OCI-LY7 (cell line): ENCODE measurements at places on chromosomes 13 and 19.

GRCh38 chr13:30805603-30806011, 70.3 kb downstream of the ALOX5AP start:
- DNase-seq: no peak

DNA sequence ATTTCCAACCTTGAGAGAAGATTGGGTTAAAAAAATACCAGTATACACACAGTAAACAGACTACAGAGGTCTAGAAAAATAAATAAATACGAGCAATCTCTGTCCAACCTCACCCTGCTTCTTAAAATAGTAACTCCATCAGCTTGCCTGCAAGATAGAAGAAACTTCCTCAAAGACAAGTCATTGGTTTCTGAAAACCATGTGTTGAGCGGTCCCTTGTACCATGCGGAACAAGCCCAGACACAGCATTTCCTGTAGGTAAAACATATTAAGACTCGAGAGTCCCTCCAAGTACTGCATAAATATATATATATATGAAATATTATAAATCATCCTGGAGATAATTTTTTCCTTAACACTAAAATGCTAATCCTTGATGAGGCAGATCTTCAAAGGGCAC, 157.4 kb downstream of the MZT1 start:
- no peak for DNase-seq

DNA sequence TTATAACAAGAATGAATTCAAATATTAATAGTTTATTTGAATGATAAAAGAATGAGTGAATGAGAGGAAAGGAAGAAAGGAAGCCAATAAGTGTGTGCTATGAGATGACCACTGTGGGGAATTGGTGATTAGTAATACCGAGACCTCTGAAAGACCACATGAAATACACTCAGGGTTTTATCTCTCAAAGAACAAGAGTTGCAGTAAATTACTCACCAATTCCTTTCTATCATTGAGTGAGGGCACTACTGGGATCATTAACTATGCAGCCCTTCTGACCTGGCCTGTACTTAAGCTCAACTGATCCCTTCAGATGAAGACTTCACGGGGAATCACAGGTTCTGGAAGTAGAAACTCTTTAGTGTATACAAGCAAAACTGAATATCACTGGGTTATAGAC, 1636.1 kb downstream of the SLITRK5 start:
- no peak for DNase-seq

GRCh38 chr19:29745253-29745652, 30.2 kb upstream of the C19orf12 start:
- DNase-seq: no peak

DNA sequence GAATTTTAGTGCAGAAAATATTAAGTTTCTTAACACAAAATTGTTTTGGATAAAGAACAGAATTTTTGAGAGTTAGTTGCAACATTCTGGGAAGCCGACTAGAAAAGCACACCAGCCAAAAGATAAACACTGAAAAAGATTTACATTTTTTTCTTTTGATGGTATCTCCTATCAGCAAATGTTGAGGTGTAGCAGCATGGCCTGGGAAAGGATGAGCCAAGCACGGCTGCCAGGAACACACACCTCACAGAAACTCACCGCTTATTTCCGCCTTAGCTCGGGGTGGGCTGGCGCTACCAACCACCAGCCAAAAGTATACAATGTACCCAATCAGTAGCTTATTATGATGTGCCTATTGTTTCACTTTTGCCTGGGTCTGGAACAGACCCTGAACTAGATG, 134.7 kb downstream of the MIPEP start:
- DNase-seq: no peak

DNA sequence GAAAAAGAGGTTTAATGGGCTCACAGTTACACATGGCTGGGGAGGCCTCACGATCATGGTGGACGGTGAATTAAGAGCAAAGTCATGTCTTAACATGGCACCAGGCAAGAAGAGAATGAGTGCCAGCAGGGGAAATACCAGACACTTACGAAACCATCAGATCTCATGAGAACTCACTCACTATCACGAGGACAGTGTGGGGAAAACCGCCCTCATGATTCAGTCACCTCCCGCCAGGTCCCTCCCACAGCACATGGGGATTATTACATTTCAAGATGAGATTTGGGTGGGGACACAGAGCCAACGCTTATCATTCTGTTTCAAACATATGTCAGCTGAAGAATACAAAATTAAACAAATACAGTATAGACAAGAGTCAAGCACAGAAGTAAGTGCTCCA, 165.1 kb downstream of the PCCA start:
- DNase-seq: no peak

GRCh38 chr13:102289606-102290005, 112.2 kb downstream of the FGF14 start:
- DNase-seq: no peak

DNA sequence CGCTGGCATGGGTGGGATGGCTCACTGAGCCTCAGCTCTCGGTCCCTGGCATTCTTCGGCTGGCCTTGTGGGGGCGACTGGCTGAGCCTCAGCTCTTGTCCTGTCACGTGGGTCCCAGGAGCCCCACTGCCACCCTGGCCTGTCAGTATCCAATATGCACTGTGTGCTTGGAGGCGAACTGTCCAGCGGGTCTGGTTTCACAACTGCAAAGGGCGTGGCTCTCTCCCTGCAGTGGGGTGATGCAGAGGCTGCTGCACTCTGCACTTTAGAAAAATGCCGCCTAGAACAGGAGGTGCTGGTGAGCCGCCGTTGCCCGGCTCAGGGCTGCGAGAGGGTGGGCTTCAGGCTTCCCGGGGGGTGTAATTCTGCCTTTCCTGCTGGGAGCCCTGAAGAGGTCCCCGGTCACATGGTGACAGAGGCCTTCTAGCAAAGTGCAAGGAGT, 17.0 kb upstream of the TMEM255B start:
- no peak for DNase-seq

- no peak for DNase-seq
Observed at GRCh38 chr13:94246495-94246894, 233.0 kb downstream of the DCT start.

- DNase-seq: no peak
Observed at GRCh38 chr13:50466456-50466855, 377.0 kb downstream of the DLEU7 start.

- DNase-seq: no peak
Observed at GRCh38 chr13:49097374-49097773, 121.7 kb downstream of the FNDC3A start.

- DNase-seq: no peak
Observed at GRCh38 chr13:23668562-23668961, 98.3 kb downstream of the TNFRSF19 start.

GRCh38 chr13:44273991-44274770, 99.4 kb upstream of the SERP2 start:
- DNase-seq: peak; percentile 79

DNA sequence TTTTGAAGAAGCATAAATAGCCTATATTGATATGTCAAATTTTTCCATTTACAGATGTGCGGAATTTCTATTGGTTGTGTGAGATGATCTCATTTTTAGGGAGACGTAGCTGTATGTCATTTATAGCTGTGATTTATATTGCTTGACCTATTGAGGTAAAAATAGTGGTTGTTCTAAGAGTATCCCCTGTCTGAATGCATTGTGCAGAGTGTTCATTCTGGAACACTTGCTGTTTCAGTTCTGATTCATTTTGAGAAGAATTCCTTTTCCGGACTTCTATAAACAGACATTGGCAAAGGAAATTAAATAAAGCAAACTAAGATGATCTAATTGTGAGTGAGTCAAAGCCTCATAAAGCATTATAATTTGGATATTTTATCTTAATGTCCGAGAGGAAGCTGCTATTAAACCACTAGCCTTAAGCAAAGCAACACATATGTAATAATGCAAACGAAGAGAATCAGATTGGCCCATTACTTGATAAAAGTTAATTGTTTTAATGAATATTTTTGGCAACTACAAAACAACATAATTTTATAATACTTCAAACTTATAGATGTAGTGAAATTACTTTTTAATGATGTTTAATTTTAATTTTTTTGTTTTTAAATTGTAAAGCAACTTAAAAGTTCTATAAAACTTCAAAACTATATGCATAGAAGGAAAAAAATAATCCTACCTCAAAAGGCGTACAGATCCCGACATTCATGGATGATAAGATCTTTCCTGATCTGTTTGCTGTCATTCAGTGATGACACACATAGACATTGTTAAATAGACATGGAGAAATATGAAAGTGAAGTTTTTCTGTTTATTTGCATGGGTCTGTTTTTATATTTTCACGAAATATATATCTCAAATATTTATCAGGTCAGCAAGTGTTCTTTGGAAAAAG, 942.6 kb upstream of the SLC10A2 start:
- DNase-seq: no peak

DNA sequence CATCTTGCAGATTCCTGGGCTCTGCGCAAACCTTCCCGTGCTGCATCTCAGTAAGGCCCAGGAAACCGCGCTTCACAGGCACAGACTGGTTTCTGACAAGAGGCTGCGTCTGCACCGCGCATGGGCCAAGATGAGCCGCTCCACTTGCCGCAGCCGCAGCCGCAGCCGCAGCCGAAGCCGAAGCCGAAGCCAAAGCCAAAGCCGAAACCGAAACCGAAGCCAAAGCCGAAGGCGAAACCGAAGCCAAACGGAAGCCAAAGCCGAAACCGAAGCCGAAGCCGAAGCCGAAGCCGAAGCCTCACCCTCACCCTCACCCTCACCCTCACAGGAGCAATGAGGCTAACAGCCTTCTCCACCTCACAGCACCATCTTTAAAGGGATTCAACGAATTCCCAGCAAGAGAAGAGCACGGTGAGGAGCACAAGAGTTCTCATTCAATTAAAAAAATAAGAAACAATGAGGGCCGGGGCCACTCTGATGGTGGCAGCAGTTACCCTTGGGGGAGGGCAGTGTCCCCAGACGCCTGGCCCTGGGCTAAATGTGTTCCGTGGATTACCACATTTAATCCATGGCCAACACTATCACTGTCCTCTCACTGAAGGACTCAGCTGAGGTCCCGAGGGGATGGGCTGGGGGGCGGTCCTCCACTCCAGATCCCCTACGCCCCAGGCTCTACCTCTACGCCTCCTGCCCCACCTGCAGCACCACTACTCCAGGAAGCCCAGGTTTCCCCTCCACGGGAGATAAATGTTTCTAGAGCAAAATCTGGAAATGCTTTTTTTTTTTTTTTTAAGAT, 29.1 kb downstream of the ZNF787 start:
- DNase-seq: no peak

- no peak for DNase-seq
Observed at GRCh38 chr13:20672772-20673171, 30.7 kb upstream of the IL17D start.

GRCh38 chr19:33052352-33052972, 12.2 kb downstream of the RHPN2 start:
- DNase-seq: no peak

- no peak for DNase-seq
Observed at GRCh38 chr13:102770435-102770834, 3.2 kb downstream of the TEX30 start.

DNA sequence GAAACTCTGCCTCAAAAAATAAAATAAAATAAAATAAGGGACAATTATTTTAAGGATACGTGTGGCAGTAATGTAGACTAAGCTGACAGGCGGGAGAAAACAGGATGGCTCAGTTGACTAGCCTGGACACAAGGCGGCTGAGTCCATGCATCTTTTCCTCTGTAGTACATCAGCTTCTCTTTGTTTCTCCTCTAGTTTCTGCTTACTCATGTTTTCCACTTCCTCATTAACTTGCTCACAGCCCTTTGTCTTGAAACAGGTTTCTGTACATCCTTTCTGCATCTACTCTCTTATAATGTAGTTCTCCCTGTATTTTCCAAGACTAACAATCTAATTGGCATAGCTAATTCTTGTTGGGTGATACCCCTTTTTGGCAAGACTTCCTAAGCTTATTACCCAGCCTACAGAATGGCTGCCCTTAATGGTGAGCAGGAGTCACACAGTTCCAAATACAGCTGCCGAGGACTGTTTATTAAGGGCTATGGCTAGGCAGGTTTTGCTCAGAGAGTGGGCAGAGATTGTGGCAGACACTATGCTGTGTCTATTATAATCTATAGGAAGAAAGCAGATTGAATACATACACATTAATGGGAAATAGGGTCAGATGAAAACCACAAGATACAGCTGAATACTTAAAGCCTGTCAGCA, 58.7 kb upstream of the KLF5 start:
- DNase-seq: peak; percentile 17

- DNase-seq: peak; percentile 24
Observed at GRCh38 chr13:40146063-40146462, 490.6 kb downstream of the COG6 start.

GRCh38 chr13:75013818-75014217, 468.2 kb downstream of the TBC1D4 start:
- no peak for DNase-seq
